ENCODE measurements at places on chromosomes 5 and 9. TPM values are rescaled to one million over a fixed set of nuclear protein-coding genes. Genes with fewer than 3 reads are reported as not detected.

IDNK gene
- total RNA-seq = not detected

FAM151B gene
- 6.2 TPM for total RNA-seq

PCDHGB5 gene
- 1.8 TPM for total RNA-seq

SLC46A2 gene
- not detected for total RNA-seq

EMB gene
- total RNA-seq = 24.1 TPM

CMYA5 gene
- total RNA-seq = 13.8 TPM

MRPL50 gene
- total RNA-seq = 25.3 TPM

PCDHB15 gene
- 6.6 TPM for total RNA-seq

C9orf153 gene
- total RNA-seq = not detected

STK32A gene
- total RNA-seq = 1.3 TPM

RELL2 gene
- not detected for total RNA-seq

ZDHHC11B gene
- total RNA-seq = 11.7 TPM

FBP1 gene
- 89.1 TPM for total RNA-seq

NR5A1 gene
- total RNA-seq = not detected

Measured in stomach (tissue), 19 donors.